ENCODE measurements at places on chromosomes 16 and 17. TPM values are rescaled to one million over a fixed set of nuclear protein-coding genes. Genes with fewer than 3 reads are reported as not detected.

Gene ZP2
- total RNA-seq: not detected

GRCh38 chr16:67199808-67200198 is 872 bp downstream of the ELMO3 start:
- no peak overlapping the region for H3K27ac ChIP-seq
- H3K27me3 ChIP-seq: no peaks in the 10 kb centered on the region
- H3K4me1 ChIP-seq: peaks cover 20% of the 10 kb centered on the region
- H3K36me3 ChIP-seq: peaks cover 35% of the 10 kb centered on the region

Gene GP2
- not detected for total RNA-seq

- no peaks in the 10 kb centered on the region for H3K36me3 ChIP-seq
- H3K27ac ChIP-seq: no peak overlapping the region
- H3K4me1 ChIP-seq: no peaks in the 10 kb centered on the region
- no peak overlapping the region for H3K4me3 ChIP-seq
Observed at GRCh38 chr16:87194172-87194571, 123.0 kb downstream of the C16orf95 start.

DNA sequence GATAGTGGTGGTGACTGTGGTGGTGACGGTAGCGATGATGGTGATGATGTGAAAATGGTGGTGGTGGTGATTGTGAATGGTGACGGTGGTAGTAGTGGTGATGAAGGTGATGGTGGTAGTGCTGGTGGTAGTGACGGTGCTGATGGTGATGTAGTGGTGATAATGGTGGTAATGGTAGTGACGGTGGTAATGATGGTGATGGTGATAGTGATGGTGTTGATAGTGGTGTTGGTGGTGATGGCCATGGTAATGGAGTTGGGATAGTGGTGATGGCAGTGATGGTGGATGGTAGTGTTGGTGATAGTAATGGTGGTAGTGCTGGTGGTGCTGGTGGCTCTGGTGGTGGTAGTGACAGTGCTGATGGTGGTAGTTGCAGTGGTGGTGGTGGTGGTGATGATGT is 14.7 kb upstream of the RBFOX1 start:
- DNase-seq: no peak
- H3K36me3 ChIP-seq: no peaks in the 10 kb centered on the region
- H3K4me3 ChIP-seq: no peak overlapping the region
- H3K27ac ChIP-seq: no peak overlapping the region

Gene BAIAP2
- total RNA-seq: 7.0 TPM
